Effector CD4-positive, alpha-beta T cell (primary cell): ENCODE measurements at places on chromosomes 6 and 20.

DNA sequence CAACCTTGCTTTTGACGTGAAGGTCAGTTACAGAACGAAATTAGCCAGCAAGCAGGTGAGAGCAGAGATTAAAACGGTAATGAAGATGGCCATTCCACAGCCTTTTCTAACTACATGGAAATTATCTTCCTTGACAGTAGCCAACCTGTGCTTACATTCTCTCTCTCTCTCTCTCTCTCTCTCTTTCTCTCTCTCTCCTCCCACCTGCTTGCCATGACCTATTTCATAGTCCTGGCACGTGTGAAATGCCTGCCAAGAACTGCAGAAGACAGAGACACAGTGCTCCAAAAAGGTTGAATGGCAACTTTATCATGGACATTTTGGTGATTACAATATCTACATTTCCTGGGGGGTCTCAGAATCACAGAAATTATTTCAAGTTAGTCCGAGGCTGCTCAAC is 38.5 kb upstream of the SALL4 start:
- DNase-seq: no peak

DNA sequence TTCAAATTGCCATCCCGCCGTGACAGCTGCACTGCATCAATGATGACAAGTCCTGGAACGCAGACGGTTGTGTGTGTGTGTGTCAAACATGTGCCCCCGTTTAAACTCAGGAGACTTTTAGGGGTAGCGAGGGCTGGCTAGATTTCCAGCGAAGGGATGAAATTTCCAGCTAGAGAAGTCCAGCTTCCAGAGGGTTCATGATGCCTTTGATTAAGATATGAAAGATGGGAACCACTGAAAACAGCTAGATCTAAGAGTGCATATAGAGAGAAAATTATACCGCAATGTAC is 644 bp downstream of the KIZ start:
- DNase-seq: no peak

DNA sequence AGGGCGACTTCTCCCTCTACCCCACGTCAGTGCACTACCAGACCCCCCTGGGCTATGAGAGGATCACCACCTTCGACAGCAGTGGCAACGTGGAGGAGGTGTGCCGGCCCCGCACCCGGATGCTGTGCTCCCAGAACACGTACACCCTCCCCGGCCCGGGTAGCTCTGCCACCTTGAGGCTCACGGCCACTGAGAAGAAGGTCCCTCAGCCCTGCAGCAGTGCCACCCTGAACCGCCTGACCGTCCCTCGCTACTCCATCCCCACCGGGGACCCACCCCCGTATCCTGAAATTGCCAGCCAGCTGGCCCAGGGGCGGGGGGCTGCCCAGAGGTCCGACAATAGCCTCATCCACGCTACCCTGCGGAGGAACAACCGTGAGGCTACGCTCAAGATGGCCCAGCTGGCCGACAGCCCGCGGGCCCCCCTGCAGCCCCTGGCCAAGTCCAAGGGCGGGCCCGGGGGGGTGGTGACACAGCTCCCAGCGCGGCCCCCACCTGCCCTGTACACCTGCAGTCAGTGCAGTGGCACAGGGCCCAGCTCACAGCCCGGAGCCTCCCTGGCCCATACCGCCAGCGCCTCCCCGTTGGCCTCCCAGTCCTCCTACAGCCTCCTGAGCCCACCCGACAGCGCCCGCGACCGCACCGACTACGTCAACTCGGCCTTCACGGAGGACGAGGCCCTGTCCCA is 57.5 kb upstream of the TMEM181 start:
- no peak for DNase-seq

GRCh38 chr6:26489996-26490964 is 9.8 kb upstream of the BTN1A1 start:
- no peak for DNase-seq

- no peak for DNase-seq
These were observed 123.9 kb upstream of the FOXO3 start for GRCh38 chr6:108436771-108437170.

DNA sequence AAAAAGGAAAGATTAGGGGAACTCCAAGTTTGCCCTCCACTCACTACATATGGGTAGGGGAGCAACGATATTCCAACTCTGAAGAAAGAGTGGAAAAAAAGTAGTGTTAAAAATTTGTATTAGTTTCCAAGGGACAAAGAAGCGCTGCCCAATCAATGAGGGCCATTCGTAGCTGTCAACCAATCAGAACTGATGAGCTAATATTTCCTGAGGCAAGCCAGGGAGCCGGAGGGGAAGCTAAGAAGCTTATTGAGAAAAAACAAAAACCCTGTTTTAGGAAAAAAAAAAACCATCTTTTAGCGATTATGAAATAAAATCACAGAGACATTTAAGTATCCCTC is 59.5 kb downstream of the TRIM38 start:
- DNase-seq: peak; percentile 13

DNA sequence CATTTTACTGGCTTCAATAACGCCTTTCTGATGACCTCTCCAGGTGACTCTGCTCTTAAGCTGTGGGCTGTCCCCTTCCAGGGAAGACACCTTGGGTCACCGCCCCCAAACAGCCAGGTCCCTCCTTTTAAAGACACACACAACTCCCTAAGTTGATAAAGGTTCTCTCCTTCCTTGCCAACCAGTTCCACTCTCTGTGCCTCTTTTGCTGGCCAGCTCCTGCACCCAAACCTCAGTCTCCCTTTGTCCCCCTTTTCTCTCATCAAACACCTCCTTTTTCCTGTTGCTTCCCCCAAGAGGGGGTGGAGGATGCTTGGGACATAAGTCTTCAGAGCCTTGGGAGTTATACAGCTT is 1.0 kb downstream of the NCOA6 start:
- DNase-seq: peak; percentile 56

DNA sequence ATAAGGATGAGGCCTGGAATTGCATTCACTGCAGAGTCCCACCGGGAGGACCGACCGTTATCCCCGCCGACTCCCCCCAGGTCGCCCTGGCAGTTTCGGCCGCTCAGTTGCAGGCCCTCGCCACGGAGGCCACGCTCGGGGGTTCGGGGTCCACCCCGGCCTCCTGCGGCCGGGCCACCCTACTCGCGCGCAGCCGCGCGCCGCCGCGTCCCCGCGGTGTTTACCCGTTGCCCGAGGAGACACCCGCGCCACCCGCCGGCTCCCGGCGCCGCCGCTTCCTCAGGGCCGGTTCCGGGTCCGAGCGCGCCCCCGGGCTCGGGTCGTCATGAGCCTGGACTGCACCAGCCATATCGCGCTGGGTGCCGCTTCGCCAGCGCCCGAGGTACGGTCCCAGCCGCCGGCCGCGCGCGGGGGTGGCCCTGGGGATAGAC is at the start of gene CCDC170:
CCDC170 (plus strand) TSS at position 214 of the 431 bp plus-strand sequence; CDS start at position 326, 112 bp downstream.
- DNase-seq: no peak

DNA sequence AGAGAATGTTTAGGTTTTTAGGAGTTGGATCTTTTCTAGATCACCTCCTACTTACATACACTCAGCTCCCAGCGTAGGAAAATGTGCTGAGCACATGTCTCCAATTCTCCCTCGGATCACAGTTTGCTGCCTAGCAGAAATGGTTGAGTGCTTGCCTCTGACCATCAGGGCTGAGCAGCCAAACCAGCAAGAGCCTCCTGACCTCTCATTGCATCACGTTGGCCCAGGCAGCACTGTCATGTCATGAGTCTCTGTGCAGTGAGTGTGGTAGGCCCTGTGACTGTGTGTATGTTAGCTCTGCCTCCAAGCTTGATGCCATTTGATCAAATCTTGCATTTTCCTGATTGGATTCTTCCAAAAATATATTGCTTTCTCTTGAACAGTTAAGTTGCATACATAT is 112.0 kb downstream of the LRRC1 start:
- no peak for DNase-seq

- no peak for DNase-seq
These were observed 177.9 kb downstream of the KIF16B start for GRCh38 chr20:16395366-16395765.

- DNase-seq: no peak
These were observed 205.0 kb upstream of the BTBD3 start for GRCh38 chr20:11712639-11713160.

GRCh38 chr6:118591897-118592296 is 43.8 kb downstream of the PLN start:
- DNase-seq: no peak

DNA sequence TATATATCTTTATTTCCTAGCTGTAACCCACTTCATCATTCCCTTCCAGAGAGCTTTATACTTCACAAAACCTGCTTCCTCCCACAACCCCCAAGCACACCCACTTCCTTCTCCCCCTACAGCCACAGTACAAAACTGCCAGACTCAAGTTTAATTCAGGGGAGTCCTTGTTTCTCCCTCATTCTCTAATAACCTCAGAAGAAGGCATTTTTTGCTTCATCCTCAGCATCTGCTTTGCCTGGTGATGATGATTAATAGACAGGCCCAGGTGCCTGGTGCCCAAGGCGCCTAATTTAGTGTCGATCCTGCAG is 414.3 kb downstream of the KIF16B start:
- no peak for DNase-seq

DNA sequence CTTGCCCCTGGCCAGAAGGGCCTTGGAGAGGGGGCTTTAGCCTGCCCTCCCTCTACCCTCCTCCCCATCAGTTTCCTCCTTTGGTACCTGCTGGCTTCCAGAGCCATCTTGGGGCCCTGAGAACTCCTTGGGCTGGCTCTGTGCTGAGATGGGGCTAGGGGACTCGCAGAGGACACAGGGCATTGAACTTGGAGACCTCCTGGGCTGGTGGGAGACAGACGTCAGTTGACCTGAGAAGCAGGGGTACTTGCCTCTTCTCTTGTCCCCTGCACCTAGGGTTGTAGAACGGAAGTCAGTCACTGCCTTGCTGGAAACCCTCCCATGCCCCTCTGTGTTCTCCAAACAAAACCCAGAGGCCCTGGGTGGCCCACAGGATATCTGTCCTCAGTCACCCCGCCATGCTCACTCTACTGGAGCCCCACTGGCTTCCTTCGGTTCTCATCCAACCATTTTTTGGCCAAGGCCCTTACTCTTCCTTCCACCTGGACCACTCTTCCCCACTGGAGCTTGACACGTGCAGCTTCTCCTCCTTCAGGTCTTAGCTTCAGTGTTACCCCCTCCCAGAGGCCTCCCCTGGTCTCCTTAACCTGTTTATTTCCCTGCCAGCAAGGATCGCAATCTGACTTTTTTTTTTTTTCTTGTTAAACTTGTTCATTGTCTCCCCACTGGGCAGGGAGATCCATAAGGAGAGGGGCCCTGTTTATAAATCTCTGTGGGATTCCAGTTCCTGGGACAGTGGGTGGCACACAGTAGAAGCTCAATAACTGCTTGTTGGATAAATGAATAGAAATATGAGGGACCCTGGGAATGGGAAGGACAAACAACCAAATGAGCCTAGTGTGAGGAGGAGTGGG is 971 bp downstream of the RBCK1 start:
- DNase-seq: no peak

DNA sequence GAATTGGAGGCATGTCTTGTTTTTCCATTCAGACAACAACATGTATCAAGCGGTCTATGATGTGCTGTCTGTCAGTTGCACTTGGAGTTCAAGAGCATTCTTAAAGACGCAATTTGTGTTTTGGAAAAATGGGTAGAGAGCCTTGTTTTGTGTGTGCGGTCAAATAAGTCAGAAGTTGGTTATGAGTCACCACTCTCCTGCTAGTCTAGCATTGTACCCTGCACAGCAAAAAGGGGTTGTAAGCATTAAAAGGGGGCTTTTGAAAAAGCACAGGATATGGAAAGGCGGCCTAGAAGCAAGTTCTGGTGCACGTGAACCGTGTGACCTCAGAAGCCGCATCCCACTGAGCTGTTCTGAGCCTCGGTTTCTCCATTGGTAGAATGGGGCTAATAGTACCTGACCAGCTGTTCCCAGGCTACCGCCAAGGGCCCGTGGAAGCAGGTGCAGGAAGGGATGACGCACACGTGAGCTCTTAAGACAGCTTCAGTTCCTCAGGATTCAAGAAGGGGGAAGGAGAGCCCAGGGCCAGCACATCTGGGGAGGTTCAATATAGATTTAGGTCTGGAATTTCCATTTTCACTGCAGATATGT is 61.6 kb upstream of the SNX9 start:
- DNase-seq: peak; percentile 45

DNA sequence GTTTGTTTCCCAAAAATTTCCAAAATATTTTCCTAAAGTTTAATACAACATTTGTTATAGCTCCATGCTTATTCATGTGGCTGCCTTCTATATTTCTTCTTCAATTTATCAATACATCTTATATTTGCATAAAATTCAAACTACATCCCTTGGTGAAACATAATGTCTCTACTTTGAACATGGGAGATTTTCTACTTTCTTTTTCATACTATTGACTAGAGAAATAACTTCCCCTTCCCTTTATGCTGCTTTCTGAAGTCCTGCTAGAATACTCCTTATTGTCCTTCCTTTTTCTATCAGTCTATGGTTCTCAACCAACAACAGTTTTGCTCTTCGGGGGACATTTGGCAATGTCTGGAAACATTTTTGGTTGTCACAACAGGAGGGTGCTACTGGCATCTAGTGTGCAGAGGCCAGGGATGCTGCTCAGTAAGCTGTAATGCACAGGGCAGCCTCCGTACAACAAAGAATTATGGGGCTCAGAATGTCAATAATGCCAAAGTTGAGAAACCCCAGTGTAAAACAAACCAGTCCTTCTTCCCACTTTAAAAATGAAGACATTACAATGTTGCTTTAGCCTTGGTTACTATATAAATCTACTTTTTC is 29.9 kb downstream of the MKKS start:
- no peak for DNase-seq

DNA sequence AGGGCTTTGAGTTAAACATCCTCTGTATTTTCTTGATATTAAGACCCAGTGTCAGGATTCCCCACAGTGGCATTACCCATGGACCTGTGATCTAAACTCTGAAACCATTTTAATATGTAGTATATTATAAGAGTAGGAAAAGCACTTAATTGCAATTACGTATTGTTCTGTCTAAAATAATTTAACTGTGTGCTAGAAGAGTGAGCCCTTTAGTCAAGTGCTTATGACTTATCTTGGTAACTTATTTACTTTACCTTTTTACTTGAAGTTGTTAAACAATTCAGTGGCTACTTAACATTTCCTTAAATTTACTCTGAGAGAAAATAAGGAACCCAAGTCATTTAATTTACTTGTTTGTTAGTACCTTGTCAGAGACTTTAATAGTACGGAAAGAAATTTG is 173.6 kb downstream of the CDKAL1 start:
- DNase-seq: no peak

GRCh38 chr6:163759542-163759941 is 345.0 kb downstream of the QKI start:
- DNase-seq: no peak

GRCh38 chr20:47221036-47221625 is 135.4 kb downstream of the ZMYND8 start:
- no peak for DNase-seq

GRCh38 chr6:44068607-44069296 is 58.5 kb downstream of the MRPL14 start:
- DNase-seq: no peak

- no peak for DNase-seq
These were observed 3.1 kb upstream of the CLDN20 start for GRCh38 chr6:155260686-155261085.

DNA sequence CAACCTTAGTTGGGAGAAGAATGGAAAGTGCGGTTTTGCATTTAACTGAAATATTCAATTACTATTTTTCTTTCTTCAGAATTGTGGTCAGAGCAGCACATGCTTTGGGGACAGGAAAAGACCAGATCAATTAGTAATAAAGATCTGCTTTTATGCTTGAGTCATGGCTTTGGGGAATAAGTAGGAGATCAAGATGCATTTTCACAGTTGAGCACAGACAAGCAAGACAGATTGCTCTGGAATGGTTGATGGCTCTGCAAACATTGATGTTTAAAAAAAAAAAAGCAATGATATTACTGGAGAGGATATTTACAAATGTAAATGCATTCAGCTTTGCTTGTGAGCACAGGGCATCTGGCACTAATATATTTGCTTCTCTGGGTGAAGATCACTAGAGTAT is 224.4 kb upstream of the SASH1 start:
- DNase-seq: no peak
